Cortex of kidney (tissue), 1 donor: ENCODE measurements at places on chromosomes 6 and 20.

DNA sequence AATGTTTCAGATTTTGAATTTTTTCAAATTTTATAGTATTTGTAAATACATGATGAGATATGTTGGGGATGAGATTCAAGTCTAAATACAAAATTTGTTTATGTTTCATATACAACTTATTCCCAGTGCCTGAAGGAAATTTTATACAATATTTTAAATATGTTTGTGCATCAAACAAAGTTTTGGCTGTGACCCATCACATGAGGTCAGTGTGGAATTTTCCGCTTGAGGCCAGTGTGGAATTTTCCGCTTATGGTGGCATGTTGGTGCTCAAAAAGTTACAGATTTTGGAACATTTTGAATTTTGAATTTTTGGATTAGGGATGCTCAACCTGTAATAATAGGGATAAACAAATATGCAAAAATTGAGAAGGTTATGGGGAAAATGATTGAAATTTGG, 356.6 kb upstream of the JAG1 start:
- no peak for DNase-seq

- DNase-seq, result no peak
Measured at GRCh38 chr6:97186416-97186999, 96.5 kb downstream of the MMS22L start.

DNA sequence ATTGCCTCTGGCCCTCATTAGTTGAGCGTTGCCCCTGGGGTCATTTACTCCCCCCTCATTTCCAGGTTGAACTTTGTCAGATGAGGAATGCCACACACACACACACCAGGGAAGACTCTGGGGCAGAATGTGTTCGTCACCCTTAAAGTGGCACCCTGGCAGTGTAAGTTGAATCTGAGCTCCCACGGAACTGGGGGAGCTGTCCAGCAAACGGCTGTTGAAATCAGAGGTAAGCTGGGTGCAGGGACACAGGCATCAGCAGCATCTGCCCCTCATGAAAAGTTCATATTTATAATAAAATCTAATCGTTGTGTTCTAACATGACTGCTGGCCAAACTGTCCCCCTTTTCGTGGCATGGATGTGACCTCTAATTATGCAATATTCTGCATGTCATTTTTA, 4.3 kb upstream of the MC3R start:
- DNase-seq, result no peak

DNA sequence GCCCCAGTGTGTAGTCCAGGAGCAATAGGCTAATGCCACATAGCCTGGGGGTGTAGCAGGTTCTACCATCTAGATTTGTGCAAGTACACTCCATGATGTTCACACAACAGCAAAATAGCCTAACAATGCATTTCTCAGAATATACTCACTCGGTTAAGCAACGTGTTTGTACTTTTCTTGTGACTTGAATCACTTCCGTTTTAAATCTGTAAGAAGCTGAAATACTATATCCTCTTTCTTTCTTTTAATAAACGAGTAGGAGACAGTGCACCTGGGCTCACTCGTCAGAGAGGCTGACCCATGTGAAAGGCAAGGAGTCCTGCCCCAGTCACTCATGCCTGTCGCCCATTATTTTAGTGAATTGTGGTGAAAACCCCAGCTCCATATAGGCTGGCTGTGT, 201.6 kb downstream of the FOXA2 start:
- no peak for DNase-seq

- DNase-seq, result no peak
Measured at GRCh38 chr20:35618263-35619131, 2.9 kb downstream of the SPAG4 start.

GRCh38 chr6:43608310-43608763, 20.7 kb downstream of the GTPBP2 start:
- no peak for DNase-seq

DNA sequence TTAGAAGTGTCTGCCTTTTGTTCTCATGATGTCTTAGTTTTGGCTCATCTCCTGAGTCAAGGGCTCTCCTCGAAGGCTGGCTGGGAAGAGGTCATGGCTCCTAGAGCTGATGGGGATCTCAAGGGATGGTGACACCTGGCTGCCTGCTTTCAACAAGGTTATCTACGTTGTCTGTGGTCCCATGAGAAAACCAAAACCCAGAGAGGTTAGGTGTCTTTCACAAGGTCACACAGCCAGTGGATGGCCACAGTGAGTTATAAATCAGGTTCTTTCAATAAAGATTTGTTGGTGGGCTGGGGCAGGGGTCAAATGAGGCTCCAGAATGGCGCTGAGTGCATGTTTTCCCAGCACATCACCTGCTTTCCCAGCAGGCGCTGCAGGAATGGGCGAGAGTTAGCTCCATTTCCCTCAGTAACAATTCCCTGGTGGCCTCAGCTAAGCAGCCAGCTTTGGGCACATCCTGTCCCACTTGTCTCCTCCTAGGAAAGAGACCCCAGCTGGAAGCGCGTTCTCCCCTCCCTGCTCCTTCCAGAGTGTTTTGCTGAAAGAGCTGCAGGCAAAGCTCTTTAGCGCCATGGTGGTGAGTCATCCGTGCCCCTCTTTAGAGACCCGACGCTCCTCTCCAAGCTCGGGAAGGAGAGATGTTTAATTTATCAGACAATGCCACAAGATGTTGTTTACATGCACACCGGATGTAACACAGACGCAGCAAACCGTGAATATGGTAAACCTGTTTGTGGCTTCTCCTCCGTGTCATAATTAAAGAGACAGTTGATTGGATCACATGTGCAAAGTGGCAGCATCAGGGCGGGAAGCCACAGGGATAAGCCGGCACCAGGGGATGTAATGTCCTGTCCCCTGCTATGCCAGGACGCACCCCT, 109.7 kb downstream of the LRFN2 start:
- no peak for DNase-seq
